ENCODE measurements at places on chromosomes 3 and 15.

GRCh38 chr3:177563243-177563780 is 366.0 kb upstream of the TBL1XR1 start:
- no peak for DNase-seq

- no peak for DNase-seq
Measured at GRCh38 chr15:88704791-88705768, 66.3 kb downstream of the ISG20 start.

DNA sequence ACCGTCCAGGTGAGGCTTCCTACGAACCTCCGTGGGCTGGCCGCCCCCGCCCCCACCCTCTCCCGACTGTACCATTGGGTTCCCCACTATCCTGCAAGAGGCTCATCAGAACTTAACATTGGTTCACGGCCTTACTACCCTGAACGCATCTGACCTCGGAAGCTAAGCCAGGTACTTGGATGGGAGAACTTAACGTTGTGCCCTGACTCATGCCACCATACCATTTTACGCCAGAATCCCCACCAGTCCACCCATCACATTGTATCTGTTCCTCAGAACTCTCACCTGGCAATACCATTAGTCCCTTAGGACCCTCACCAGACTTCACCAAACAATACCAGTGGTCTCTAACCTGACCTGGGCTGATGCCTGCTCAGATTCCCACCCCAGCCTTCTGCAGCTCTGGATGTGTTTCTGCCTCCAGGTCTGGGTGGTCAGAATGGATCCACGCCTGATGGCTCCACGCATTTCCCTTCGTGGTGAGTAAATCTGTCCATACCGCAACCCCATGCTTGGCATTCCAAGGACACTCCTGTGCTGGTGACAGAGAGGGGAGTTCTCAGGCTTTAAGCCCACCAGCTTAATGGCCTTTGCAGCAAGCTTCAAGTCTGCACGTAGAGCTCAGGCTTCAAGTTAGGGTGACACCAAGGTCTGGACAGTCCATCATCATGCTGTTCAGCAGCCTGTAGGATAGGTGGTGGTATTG is 562 bp downstream of the TCTA start:
- no peak for DNase-seq

DNA sequence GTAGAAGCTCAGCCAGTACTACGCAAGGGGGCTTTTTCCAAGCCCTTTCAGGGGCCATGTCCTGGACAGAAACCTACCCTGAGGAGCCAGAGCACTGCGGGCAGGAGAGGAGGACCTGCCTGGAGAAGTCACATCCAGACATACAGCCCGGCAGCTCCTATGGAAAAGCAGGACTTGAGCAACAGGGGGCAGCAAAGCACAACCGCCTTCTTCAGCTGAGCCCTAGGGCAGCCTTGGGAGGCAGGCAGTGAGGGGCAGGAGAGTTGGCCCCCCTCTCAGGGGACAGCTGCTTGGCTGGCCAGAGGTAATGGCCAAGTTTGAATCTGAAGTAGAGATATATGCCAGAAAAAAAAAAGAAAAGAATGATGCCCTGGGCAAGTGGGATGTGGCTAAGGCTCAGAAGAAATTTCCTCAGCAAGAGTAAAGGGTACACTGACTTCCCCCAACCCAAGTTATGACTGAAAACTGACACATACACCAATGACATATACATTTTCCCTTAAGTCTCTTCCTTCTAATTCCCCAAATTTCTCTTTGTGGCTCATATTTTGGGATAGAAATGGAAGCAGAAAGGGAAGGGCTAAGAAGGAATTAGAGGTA is 56.9 kb downstream of the CYP19A1 start:
- no peak for DNase-seq

DNA sequence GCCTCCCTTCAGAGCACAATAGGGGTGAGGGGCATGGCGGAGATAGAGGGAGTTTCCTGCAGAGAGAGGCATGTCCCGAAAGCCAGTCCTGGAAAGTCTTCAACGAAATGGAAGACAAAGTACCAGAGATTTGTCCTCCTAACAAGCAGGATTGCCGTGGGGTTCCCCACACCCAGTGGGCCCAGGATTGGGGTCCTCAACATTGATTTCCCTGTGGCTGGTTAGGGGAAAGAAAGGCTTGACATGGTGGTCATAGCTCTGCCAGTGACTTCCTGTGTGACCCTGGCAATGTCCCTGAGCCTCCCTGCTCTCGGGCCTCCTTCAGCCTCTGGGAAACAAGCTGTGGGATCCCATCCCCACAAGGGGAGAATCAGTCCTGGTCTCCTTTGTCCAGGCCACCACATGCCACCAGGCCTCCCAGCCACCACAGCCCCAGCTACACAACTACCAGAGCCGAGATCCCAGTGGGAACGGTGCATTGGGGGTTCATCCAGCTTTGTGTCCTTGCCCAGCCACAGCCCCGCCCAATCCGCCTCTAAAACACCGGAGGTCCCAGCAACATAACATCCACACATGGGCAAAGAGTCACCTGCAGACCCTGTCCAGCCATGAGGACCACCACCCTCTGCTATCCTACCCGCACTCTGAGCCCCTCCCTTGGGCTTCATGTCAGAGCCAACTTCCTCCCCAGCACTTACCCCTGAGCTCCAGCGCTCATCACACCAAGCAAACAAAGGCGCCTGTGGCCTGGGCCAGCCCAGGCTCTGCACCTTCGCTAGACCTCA is 63.0 kb downstream of the ADAMTS17 start:
- no peak for DNase-seq

DNA sequence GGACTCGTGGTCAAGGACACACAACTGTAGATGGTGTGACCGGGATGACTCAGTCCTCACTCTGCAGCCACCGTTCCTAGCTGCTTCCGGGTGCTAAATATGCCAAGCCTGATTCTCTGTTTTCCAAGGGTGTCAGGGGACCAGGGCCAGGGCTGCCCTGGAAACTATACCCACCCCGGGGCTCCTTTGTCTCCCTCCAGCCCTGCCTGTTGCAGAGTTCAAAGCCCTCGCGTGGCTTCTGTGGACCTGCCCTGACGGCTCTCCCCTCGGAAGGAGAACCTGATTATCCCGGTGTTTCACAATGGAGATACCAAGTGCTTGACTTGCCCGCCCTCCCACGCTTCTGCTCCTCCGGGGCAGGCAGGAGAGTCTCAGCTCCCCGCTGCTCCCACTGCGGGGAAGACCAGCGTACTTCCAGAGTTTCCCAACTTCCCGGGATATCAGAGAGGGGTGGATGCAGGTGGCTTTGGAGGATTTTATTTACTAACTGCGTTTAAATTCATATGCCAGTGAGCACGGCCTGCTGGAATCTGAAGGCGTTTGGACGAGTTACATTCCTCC is 125.0 kb downstream of the ASB7 start:
- no peak for DNase-seq

All from stimulated activated CD8-positive, alpha-beta memory T cell treated with anti-CD3 and anti-CD28 coated beads, Interleukin-12 subunit alpha, Interleukin-12 subunit beta, amount 100 ng/mL, for 1 hour (primary cell).